ENCODE measurements at places on chromosomes 16 and 17.

DNA sequence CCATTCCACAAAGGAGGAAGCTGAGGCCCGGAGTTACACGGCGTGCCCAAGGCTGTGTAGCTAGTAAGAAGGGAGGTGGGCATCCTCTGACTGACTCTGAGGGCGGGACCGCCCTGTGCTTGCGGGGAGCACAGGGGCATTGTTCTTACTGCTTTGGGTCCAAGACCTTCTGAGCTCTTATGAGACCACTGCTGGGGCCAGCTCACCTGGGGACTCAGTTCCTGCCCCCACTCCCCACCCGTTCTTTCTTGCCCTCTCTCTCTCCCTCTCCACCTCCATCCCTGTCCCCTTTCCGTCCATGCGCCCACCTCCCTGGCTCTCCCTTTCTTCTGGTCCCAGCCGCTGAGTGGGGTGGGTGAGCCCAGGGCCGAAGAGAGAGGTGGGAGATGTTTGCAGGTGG is 19.6 kb downstream of the CCR7 start:
- no peak for DNase-seq

DNA sequence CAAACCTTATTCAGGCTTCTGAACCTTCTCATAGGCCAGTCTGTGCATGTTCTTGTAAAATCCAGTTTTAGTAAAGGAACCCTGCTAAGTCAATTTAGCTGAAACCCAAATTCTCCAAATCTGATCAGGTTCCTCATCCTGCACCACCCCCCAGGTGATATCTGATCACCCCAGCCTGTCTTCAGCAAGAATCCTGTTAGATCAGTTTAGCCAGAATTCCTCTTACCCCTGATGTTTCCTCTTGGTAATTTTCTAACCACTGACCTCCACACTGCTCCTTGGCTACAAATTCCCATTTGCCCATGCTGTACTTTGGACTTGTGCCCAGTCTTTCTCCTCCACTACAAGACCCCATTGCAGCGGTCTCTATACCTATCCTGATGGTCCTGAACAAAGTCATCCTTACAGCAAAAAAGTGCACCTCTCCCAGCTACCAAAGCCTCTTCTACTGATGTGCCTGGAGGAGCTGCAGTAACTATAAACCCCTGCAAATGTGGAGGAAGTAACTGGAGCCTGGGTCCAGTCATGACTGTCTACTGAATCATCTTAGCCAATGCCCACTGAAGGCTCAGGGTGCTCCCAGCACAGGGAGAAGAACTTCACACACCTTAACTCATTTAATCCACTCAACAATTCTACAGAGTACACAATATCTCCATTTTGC is 23.8 kb downstream of the TEX14 start:
- DNase-seq = no peak

DNA sequence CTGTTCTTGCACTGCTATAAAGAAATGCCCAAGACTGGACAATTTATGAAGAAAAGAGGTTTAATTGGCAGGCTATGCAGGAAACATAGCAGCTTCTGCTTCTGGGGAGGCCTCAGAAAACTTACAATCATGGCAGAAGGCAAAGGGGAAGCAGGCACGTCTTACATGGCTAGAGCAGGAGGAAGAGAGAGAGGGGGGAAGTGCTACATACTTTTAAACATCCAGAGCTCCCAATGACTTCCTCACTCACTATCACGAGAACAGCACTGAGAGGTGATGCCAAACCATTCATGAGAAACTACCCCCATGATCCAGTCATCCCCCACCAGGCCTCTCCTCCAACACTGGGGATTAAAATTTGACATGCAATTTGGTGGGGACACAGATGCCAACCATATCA is 13.3 kb downstream of the WFIKKN2 start:
- DNase-seq = no peak

GRCh38 chr16:89863741-89864526 is 9.5 kb upstream of the TCF25 start:
- no peak for DNase-seq

GRCh38 chr16:48497932-48498768 is 111.8 kb downstream of the N4BP1 start:
- no peak for DNase-seq

- no peak for DNase-seq
These were observed 970 bp downstream of the EPN2 start for GRCh38 chr17:19238167-19238505.

- no peak for DNase-seq
These were observed 180.2 kb upstream of the N4BP1 start for GRCh38 chr16:48790151-48790550.

GRCh38 chr17:60604686-60605334 is 4.8 kb downstream of the PPM1D start:
- no peak for DNase-seq

GRCh38 chr16:78919852-78920251 is 680.7 kb downstream of the MAF start:
- DNase-seq = no peak

DNA sequence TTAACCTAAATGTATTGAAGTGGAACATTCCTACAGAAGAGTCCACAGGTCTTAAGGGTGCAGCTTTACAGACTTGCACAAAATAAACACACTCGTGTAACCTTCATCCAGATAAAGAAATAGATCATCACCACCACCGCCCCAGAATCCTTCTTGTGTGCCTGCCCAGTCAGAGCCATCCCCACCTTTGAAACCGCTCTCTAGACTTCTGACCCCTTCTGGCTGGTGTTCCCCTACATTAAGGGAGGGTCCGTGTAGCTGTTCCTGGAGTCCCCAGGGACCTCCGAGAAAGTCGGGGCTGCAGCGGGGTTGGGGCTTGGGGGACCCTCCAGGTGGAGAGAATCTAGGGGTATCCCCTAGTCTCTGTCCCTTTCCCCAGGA is 9.4 kb downstream of the TBX4 start:
- DNase-seq = no peak

- DNase-seq = peak; percentile 93
These were observed 11.6 kb upstream of the MARCHF10 start for GRCh38 chr17:62819511-62820221.

DNA sequence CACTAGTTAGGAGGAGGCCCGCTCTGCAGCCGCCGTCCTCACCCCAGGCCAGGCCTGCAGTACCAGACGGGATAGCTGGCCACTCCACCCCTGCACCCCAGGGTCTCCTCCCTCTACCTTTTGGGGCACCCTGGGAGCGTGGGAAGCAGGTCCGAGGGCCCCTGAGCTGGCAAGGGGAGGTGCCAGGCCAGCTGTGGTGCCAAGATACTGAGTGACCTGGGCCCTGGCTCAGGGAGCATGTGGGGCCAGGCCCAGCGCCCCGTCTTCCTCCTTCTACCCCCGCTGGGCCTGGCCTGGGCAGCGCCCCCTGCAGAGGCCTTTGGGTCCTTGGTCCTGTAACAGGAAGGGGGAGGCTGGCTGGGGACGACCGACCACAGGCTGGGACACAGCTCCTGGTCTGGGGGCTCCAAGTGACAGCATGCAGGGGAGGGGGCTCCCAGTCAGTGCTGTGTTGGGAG is 13.0 kb downstream of the PAM16 start:
- no peak for DNase-seq

- no peak for DNase-seq
These were observed 16.0 kb downstream of the RNF43 start for GRCh38 chr17:58401287-58401686.

DNA sequence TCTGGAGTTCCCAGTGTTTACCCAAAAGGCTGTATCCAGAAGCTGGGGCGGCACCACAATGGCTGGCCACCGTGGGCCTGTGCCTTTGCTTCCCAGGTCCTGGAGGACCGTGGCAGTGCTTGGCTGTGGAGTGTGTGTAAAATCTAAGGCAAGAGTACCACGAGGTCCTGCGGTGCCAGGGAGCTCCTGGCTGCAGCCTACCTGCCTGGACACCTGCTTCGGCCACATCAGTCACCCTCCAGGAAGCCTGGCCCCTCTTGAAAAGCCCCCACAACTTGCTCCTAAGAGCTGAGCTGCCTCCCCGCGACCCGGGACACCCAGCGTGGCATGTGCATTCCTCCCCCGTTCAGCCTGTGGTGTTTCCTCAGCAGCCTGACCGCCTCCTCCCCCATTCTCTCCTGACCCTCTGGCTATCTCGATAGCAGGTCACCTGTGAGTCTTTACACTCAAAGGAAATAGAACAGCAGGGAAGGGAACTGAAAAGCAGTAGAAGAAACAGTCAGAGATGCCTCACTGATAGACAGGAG is 7.9 kb downstream of the TIMM22 start:
- no peak for DNase-seq

DNA sequence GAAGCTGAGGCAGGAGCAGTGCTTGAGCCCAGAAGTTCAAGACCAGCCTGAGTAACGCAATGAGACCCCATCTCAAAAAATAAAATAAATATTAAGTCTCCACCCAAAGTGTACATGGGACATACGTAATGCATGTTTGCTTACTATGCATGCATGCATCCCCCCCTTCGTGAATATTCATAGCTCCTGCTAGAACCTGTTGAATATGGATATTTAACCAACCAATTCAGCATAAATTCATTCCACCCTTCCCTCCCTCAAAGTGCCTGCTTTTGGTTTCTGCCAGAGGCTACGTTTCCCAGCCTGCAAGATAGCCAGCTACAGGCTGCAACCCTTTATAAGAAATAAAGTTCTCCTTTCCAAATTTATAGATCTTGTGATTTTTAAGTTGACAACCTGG is 12.9 kb upstream of the PSMD7 start:
- no peak for DNase-seq

Data from fibroblast of skin of left quadriceps (primary cell).